ENCODE measurements at places on chromosomes 16 and 17. TPM values are rescaled to one million over a fixed set of nuclear protein-coding genes. Genes with fewer than 3 reads are reported as not detected.

The CTF1 gene
- total RNA-seq, result 2.5 TPM

The NUPR1 gene
- 56.1 TPM for total RNA-seq

The KRTAP3-1 gene
- not detected for total RNA-seq

- DNase-seq, result no peak
Observed at GRCh38 chr17:61757168-61757567, 106.2 kb downstream of the BRIP1 start.

DNA sequence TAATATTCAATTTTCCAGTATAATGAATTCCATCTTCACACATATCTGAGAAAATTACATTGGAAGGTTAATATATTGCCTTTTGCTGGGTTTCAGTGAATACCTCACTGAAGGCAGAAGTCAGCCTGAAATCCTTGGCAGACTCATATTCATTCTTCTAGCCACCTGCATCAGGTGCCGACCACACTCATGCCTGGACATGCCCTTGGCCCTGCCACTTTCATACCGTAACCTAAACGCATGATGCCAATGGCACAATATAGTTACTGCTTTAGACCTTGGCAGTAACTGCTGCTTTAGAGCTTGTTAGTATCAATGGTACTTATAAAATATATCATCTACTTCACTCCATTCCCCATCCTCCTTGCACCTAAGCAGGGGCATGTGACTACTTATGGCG lies 817.6 kb upstream of the CDH8 start:
- DNase-seq, result no peak

DNA sequence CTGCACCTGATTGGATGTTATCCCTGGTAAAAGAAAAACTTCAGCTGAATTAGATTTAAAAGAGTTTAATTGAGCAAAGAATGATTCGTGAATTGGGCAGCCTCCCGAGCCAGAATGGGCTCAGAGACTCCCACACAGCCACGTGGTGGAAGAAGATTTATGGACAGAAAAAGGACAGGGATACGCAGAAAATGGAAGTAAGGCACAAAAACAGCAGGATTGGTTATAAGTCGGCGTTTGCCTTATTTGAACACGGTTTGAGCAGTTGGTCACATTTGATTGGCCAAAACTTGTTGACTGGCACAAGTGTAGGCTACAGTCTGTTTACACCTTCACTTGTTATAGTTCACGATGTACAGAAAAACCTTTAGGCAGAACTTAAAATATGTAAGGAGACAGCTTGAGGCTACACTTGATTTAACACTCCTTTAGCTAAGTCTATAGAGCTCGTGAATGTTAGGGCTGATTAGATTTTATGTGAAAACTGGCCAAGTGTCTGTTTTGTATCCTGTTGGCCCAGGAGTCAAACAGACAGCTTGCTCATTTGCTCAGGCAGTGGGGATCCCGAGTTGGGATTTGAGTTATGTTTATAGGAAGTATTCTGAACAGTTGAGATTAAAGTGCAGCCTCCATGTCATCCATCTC lies 119.5 kb upstream of the SHISA6 start:
- no peak for DNase-seq

GRCh38 chr16:49603956-49604355 lies 230.4 kb downstream of the C16orf78 start:
- no peak for DNase-seq

GRCh38 chr16:70611785-70612303 lies 34.5 kb upstream of the IL34 start:
- no peak for DNase-seq

- DNase-seq, result peak; percentile 15
Observed at GRCh38 chr16:25553711-25554436, 137.9 kb upstream of the HS3ST4 start.
